Endothelial cell (in vitro differentiated cells): ENCODE measurements at places on chromosomes 7 and 10.

DNA sequence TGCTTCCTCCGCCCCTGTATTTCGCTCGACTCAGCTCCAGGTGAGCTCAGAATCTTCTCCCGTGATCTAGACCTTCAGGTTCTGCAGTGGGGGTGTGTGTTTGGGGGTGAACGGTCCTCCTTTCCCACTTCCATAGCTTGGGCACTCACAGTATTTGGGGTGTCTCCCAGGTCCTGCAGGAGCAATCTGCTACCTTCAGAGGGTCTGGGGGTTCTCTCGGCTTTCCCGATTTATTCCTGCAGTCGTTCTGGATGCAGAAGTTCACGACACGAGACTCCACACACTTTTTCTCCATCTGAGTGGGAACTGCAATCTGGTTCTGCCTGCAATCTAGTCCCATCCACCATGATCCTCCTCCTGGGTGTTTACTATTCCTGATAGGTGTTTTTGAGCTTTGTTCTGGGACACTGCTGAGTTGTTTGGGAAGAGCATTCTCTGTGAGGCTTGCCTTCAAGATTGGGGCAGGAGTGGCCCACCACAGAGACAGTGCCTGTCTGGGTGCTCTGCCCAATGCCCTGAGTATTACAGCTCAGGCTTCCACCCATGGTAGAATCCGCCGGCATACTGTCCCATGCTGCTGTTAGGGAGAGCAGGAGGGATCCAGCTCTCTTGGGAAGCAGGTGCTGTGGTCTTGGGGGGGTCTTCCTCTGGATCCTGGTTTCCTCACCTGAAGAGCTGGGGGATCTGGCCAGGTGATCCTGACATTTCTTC is 29.8 kb downstream of the JAKMIP3 start:
- H3K27ac ChIP-seq, result no peak overlapping the region
- H3K27me3 ChIP-seq, result peaks cover 2% of the 10 kb centered on the region
- H3K36me3 ChIP-seq, result no peaks in the 10 kb centered on the region
- H3K4me3 ChIP-seq, result no peak overlapping the region
- no peaks in the 10 kb centered on the region for H3K4me1 ChIP-seq

GRCh38 chr7:67564959-67565358 is 568.3 kb downstream of the TYW1 start:
- H3K27me3 ChIP-seq, result no peaks in the 10 kb centered on the region
- no peaks in the 10 kb centered on the region for H3K4me1 ChIP-seq
- DNase-seq, result no peak
- H3K36me3 ChIP-seq, result peaks cover 5% of the 10 kb centered on the region

DNA sequence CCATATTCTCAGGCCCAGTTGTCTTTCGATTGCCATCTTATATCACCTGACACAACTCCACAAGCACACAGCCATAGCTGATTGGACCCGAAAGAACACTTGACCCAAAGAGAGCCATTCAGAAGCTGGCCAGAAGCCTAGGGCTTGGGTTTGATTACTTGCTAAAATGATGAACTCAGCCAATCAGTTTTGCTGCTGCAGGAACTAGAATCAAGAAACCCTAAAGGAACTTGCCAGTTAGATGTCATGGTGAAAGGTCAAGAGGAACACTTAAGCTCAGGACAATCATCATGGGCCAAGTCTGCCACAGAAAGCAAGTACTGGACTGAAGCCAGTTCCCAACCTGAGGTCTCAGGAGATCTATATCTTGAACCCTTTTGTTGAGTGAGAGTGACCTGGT is 150.0 kb downstream of the SGMS1 start:
- H3K4me1 ChIP-seq, result peaks cover 21% of the 10 kb centered on the region
- H3K4me3 ChIP-seq, result no peak overlapping the region
- no peak for DNase-seq

DNA sequence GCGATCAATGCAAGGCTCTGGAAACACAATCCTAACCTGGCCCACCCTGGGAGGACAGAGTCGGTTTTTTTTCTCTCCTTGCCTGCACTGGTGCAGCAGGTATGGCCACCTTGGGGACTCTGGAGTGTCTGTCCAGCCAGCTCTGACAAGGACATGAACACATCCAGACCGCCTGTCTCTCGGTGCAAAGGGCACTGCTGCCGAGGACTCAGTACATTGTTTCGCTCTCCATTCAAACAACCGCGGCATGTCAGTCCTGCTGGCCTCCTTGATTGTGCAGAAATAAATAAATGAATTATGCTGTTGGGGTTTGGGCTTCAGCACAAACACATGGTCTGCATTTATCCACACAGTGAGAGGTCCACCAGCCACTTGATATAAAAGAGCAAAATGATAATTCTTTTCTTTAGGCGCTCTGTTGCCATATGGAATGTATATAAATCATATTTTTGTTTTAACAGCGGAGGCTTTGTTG is 565.2 kb downstream of the KCNMA1 start:
- no peak overlapping the region for H3K27ac ChIP-seq
- no peaks in the 10 kb centered on the region for H3K36me3 ChIP-seq
- H3K4me3 ChIP-seq, result no peak overlapping the region

DNA sequence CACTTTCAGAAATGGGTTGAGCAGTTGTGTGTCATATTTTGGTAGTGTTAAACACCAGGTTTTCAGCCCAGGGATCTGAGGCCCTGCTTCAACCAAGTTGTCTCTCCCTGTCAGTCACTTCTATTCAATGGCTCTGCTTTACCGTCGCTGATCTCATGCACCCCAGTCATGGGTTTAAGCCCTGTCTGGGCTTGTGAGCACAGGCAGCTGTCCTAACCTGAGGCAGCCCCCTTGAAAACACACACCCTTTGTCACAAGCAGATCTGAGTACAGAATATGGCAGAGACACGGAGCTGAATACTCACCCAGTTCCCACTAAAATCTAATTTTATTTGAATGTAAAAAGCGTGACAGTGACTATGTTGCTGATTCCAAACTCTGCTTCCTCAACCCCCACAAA is 110.6 kb upstream of the GLI3 start:
- H3K4me1 ChIP-seq, result peaks cover 12% of the 10 kb centered on the region
- H3K27ac ChIP-seq, result no peak overlapping the region
- no peak overlapping the region for H3K4me3 ChIP-seq
- peaks cover 2% of the 10 kb centered on the region for H3K27me3 ChIP-seq
- H3K36me3 ChIP-seq, result no peaks in the 10 kb centered on the region
- DNase-seq, result no peak
